Hindlimb muscle (tissue), 1 donor: ENCODE measurements at places on chromosomes 12 and 14. TPM values are rescaled to one million over a fixed set of nuclear protein-coding genes. Genes with fewer than 3 reads are reported as not detected.

Gene KHNYN
- polyA plus RNA-seq = 37.8 TPM

Gene TMEM253
- 0.62 TPM for polyA plus RNA-seq

Gene ACSS3
- 8.2 TPM for polyA plus RNA-seq

Gene LPAR5
- polyA plus RNA-seq = 2.4 TPM

Gene ANKS1B
- polyA plus RNA-seq = 2.2 TPM

Gene BICDL1
- polyA plus RNA-seq = 3.6 TPM

Gene CARMIL3
- 0.10 TPM for polyA plus RNA-seq

Gene PPP1R1A
- 70.6 TPM for polyA plus RNA-seq

Gene OAS1
- 5.2 TPM for polyA plus RNA-seq

Gene BCL2L14
- polyA plus RNA-seq = 0.26 TPM

Gene PFDN5
- polyA plus RNA-seq = 416 TPM

Gene ZNF891
- 2.4 TPM for polyA plus RNA-seq

Gene CPNE6
- polyA plus RNA-seq = not detected

Gene FERMT2
- 80.5 TPM for polyA plus RNA-seq

Gene MED13L
- polyA plus RNA-seq = 48.1 TPM

Gene THTPA
- polyA plus RNA-seq = 14.4 TPM

Gene MGP
- polyA plus RNA-seq = 190 TPM
